ENCODE measurements at places on chromosomes 2 and 18.

DNA sequence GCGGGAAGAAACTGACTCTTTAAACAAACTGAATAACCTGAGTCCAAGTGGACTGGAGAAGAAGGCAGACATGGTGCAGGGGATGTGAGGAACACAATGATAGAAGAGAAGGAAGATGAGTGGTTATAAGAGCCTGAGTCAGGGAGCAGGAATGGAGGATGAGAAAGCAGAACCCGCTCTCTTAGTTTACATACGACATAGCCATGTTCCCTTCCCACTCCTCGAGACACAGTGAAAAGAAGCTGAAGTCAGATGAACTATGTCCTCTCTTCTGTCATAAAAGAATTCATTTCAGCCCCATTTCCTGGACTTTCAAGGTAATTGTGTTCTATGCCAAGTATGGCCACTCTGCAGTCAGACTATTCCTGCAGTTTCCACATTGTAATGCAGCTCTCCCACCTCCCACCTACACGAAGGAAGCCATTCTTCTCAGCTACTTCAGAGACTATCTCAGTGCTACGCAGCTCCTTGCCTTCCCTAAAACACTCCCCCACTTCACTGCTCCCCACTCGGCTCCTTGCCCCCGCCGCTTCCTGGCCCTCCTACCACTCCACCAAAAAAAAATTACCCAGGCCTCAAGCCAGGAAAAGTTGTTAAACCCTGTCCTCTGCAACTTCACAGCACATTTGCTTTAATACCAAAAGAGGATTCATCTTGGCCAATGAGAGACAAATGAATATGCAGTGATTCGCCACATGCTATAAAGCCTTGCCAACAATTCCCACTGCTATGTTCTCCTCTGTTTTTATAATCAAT is 323.4 kb upstream of the EPHA4 start:
- no peak for DNase-seq

- DNase-seq = no peak
These were observed 64.0 kb downstream of the SLC40A1 start for GRCh38 chr2:189516546-189516945.

- DNase-seq = no peak
These were observed 30.8 kb upstream of the PARD3B start for GRCh38 chr2:204514439-204514838.

- no peak for DNase-seq
These were observed 12.3 kb downstream of the ZEB2 start for GRCh38 chr2:144507441-144508171.

GRCh38 chr2:156023229-156023869 is 309.2 kb downstream of the NR4A2 start:
- no peak for DNase-seq

GRCh38 chr2:1664698-1665097 is 79.6 kb downstream of the PXDN start:
- DNase-seq = no peak

- DNase-seq = no peak
These were observed 33.0 kb downstream of the RAB1A start for GRCh38 chr2:65096948-65097347.

DNA sequence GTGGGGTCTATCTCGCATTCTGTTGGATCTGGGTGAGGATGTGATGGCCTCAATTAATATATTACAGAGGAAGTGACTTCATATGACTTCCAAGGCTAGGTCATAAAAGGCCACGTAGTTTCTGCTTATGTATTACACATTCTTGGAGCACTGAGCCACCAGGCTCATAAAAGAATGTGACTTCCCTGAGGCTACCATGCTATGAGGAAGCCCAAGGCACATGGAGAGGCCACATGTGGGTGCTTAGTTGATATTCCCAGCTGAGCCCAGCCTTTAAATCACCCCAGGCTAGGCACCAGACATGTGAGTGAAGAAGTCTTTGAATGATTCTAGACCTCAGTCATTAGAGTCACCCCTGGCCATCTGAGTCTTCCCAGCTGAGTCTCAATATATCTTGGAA is 13.3 kb upstream of the REEP1 start:
- no peak for DNase-seq

DNA sequence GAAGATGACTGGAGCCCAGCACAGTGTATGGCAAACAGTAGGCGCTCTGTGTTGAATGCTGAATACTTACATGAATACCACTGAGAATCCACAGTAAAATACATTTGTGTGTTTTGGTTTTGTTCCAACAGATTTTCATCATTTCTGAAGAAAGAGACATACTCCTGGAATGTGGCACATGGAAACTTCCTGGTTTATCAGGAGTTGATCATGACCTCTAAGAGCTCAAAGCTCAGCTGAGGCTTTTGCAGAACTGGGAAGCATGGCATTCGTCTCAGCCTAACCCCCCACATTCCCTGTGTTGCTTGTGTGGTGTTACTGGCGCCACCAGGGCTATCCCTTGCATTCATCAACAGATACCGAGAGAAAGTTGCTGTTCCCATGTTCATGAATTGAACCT is 316.9 kb upstream of the REV1 start:
- DNase-seq = no peak

DNA sequence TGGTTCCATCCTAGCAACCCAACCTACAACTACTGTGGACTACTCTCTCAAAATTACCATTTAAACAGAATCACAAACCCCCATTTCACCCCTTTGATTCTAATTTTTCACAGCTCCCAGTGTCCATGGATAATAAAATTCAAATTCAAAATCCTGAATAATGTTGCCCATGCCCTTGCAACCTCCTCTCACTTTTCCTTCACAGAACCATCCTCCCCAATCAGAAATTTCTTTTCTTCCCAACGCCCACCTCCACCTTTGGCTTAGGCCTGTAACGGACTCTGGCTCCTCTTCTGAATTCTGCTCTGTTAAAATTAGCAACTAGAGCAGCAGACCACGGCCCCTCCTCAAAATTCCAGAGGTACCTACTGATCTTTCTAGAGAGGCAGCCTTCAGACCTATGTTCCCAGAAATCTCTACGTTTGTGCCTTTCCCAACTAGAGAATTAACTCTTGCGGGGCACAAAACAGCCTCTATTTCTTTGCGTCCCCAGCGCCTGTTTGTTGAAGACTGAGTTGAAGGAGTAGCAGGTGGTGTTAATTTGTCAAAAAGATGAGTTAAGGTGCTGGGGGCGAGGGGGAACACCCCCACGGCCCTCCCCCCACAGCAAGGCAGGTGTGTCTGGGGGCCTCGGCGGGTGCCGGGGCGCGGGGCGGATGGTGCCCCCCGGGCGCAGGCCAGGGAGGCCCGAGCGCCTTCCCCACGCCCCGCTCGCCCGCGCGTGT is 428 bp upstream of the MAP3K20 start:
- DNase-seq = no peak

DNA sequence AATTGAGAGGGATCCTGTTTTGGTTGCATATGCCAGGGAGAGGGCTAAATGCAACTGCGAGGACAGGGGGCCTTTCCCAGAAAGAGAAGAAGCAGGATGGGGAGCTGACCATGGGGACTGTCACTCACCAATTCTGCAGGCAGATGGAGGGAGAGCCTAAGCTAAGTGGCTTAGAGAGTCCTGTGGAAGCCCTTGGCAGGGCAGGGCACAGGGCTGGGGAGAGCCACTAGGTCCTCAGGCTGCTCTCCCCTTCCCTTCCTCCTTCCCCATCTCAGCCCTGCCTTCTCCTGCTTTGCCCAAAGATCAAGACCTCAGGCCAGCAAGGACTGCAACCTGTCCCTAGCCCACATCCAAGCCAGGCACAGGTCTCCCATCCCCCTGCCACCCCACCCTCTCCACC is 24.4 kb upstream of the CATIP start:
- DNase-seq = no peak

DNA sequence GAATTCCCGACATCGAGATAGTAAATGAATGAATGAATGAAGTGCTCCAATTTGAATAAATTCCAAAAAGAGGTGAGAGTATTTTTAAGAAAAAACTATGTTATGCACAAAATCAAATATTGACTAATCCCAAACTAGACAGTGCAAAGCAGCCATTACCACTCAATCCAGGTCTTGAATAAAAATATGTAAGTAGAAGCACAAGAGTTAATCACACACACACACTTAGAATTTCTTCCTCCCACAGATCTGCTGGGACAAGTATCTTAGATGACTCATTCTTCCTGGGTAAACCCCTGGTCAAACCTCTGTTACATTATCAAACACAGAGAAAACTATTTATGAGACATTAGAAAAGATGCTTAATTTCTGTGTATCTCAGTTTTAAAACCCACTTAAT is 102.0 kb downstream of the PLA2R1 start:
- DNase-seq = no peak

DNA sequence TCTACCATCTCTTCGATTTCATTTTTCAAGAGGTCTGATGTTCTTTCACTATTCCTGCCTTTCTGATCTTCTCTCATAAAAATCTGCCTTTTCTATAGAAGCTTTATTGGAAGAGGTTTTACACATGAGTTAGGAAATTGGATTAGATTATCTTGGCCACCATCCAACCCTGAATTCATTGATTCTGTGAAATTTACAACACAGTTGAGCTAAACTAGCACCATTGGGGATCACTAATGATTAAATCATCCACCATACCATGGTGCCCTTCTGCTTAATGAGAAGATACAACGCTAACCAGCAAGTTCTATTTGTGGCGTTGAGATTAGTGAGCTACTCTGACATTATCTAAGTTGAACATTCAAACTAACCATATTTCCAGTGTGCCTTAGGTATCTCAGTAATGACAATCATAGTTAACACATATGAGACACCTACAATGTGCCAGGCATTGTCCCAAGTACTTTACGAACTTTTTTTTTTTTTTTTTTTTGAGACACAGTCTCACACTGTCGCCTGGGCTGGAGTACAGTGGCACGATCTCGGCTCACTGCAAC is 17.3 kb upstream of the LBH start:
- DNase-seq = no peak

DNA sequence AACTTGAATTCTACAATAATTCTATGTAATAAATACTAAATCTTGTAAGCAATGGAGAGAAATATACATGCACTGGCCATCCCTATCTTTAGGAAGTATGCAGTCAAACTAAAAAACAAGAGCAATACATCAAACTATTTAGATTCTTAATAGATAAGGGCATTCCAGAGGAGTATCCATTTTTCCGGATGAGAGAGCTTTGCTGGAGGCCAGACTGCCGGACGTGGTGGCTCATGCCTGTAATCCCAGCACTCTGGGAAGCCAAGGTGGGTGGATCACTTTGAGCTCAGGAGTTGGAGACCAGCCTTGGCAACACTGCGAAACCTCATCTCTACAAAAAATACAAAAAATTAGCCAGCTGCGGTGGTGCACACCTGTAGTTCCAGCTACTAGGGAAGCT is 60.8 kb downstream of the KIF5C start:
- no peak for DNase-seq

- no peak for DNase-seq
These were observed 517 bp downstream of the GCFC2 start for GRCh38 chr2:75710220-75710576.

DNA sequence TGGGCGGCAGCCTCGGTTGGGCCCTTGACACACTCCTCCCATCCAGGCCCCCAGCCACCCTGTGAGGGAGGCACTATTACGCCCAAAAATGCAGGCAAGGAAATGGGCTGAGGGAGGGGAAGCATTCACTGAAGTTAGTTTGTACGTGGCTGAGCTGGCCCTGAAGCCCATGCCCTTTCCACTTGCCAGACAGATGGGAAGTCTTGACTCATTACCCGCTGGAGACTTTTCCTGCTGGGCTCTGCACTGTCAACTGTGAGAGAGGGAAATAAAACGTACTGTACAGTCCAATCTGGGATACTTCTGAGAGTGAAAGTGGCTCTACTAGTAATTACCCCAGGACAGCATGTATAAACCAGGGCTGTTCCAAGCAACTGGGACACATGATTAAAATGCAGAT is 125.9 kb downstream of the MSH2 start:
- no peak for DNase-seq

GRCh38 chr2:120949957-120950590 is 214.4 kb downstream of the GLI2 start:
- no peak for DNase-seq

GRCh38 chr2:23426263-23426905 is 41.4 kb downstream of the KLHL29 start:
- DNase-seq = no peak

GRCh38 chr2:20214566-20215182 is 10.3 kb downstream of the SDC1 start:
- DNase-seq = no peak

GRCh38 chr18:29181151-29181901 is 1004.4 kb upstream of the CDH2 start:
- no peak for DNase-seq

- no peak for DNase-seq
These were observed 7.4 kb upstream of the DGKD start for GRCh38 chr2:233346930-233347329.

GRCh38 chr2:41914936-41915335 is 132.9 kb upstream of the PKDCC start:
- no peak for DNase-seq

- DNase-seq = no peak
These were observed 48.3 kb downstream of the THUMPD2 start for GRCh38 chr2:39730685-39731302.

GRCh38 chr2:176583607-176584006 is 314.4 kb downstream of the MTX2 start:
- DNase-seq = no peak

GRCh38 chr2:143926736-143927135 is 593.2 kb downstream of the ZEB2 start:
- DNase-seq = no peak

GRCh38 chr2:96555146-96555610 is 18.6 kb downstream of the ARID5A start:
- no peak for DNase-seq

GRCh38 chr2:241109210-241110088 is 7.4 kb upstream of the MTERF4 start:
- DNase-seq = no peak

DNA sequence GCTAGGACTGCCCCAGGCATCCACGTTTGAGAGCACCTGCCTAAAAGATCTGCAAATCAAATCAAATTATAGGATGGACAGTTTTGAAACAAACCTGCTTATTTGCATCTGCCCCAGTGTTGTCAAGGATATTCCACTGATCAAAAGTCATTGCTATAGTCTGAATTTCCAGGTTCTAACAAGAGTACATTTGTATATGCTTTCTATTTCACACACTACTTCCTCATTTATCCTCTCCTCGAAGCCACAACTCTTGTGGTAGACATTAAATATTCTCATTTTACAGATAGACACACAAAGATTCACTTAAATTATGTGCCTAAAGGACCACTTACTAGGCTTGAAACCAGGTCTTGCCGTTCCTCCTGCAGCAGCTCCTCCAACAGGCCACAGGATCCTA is 11.9 kb upstream of the TET3 start:
- no peak for DNase-seq

Measured in mesothelial cell of epicardium (in vitro differentiated cells).